ENCODE measurements at places on chromosomes 16 and 17.

GRCh38 chr17:20191056-20191455 lies 181.9 kb downstream of the SPECC1 start:
- DNase-seq, result no peak

- DNase-seq, result no peak
These were observed 6.6 kb upstream of the MED11 start for GRCh38 chr17:4724650-4725049.

- DNase-seq, result no peak
These were observed 100.3 kb downstream of the NPIPB11 start for GRCh38 chr16:29306201-29306600.

- DNase-seq, result no peak
These were observed 15.2 kb upstream of the ADGRG3 start for GRCh38 chr16:57652695-57653471.

- no peak for DNase-seq
These were observed 558 bp downstream of the B3GNT9 start for GRCh38 chr16:67150047-67150832.

DNA sequence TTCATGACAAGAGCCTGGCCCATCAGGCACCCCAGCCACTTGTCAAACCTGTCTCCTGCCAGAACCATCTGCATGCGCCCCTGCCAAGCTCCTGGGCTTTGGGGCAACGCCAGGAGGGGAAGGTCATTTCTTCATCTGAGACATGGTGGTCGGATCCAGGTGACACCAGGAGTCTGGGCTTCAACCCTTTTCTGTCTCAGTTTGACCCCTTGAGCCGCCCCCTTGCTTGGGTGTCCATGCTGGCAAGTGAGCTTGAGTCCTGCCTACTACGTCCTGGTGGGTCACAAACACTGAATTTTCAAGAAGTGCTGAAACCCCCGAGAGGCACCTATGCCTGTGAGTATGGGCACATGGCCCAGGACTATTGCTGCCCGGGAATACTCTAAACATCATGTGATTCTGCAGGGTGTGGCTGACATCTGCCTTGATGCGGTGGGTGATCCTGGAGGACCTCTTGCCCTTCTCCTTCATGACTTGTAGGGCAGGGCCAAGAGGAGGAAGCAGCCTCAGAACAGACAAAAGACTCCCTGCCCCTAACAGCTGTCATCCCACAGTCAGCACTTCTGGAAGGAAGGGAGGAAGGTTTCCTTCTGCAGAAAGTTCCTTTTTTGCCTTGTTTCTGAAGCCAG lies 43.4 kb downstream of the TNFRSF13B start:
- no peak for DNase-seq
